ENCODE measurements at places on chromosomes 4 and X.

DNA sequence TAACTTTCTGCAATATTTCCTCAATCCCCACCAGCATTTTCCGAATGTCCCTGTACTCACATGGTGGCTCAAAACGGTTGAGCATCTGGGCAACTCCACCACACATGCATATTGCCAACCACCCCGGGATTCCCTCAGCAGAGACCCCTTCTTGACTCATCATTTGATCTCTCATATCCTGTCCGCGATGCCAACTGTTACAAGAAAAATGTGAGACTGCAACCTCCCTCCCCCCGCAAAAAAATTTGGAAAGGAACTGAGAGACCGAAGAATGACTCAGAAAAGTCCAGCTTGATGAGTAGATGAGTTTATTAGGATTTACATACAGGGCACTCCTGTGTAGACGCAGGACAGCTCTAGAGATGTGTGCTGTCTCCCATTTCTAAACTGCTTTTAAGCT, 561.4 kb downstream of the ZIC3 start:
- DNase-seq = no peak

DNA sequence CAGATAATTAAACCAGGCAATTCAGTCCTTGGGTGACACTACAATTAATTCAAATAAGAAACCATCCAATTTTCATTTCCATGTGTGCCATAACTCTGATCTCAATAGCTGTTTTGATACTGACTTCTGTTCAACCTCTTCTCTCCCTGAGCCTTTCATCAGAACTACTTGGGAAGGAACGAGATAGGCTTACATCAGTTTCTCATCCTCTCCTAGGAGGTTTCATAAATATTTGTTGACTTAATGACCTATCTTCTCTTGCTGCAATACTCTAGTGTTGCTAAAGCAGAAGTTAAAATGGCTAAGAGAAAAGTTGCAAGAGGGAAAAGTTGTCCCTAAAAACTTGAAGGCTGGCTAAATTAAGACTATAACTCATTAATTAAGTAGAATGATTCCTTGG, 41.8 kb downstream of the PRKG2 start:
- DNase-seq = no peak

GRCh38 chr4:93743635-93744034, 84.9 kb upstream of the ATOH1 start:
- DNase-seq = no peak

DNA sequence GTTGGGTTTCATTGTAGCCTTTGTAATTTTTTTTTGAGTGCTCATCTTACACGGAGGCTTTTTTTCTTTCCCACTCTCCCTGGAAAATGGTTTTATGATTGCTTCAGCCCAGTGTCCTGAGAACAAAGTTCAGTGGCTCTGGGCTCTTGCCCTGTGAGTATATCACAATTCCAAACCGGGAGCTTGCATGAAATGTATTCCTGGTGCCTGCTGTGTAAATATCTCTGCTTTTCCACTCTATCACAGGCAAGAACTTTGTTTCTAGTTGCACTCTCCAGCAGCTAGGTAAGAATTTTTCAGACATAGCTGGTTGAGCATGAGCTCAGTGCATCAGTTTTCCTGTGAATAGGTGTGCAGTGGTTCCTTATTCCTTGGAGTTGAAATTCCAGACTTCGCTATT, 60.8 kb downstream of the SUPT20HL2 start:
- DNase-seq = no peak
